ENCODE measurements at places on chromosomes 6 and 20. TPM values are rescaled to one million over a fixed set of nuclear protein-coding genes. Genes with fewer than 3 reads are reported as not detected.

Gene SPINT3
- total RNA-seq = not detected

Gene SMPDL3A
- 3.4 TPM for total RNA-seq

Gene TNFRSF6B
- total RNA-seq = 0.36 TPM

Gene SMOC2
- not detected for total RNA-seq

Gene PRL
- not detected for total RNA-seq

Gene GJA10
- total RNA-seq = not detected

Gene TGM2
- 650 TPM for total RNA-seq

Gene SERAC1
- total RNA-seq = 9.0 TPM

Gene GTSF1L
- total RNA-seq = not detected

Gene NT5DC1
- total RNA-seq = 13.4 TPM

Gene LST1
- not detected for total RNA-seq

Gene PSORS1C2
- not detected for total RNA-seq

Gene PLA2G7
- total RNA-seq = 0.59 TPM

Gene SLC22A16
- not detected for total RNA-seq

Gene MOG
- total RNA-seq = not detected

Gene DUSP15
- total RNA-seq = not detected

Gene CEBPB
- 36.7 TPM for total RNA-seq

Gene SPDEF
- 0.20 TPM for total RNA-seq

Gene REM1
- total RNA-seq = 0.39 TPM

Gene TGM3
- not detected for total RNA-seq

Gene AGER
- total RNA-seq = 0.98 TPM

Gene CDH4
- total RNA-seq = 0.29 TPM

Gene SPATA25
- 0.98 TPM for total RNA-seq

Gene GABRR2
- total RNA-seq = not detected

Gene NOTCH4
- 2.6 TPM for total RNA-seq

Gene EFCAB8
- total RNA-seq = 0.10 TPM

Gene CASS4
- total RNA-seq = 2.5 TPM

Gene HBS1L
- 157 TPM for total RNA-seq

Gene NKX2-2
- not detected for total RNA-seq

Gene ZSCAN16
- 4.2 TPM for total RNA-seq

Gene CEP250
- 49.8 TPM for total RNA-seq

Gene REPS1
- total RNA-seq = 18.1 TPM
